Fibroblast of lung (primary cell): ENCODE measurements at places on chromosomes 3 and 15. TPM values are rescaled to one million over a fixed set of nuclear protein-coding genes. Genes with fewer than 3 reads are reported as not detected.

DNA sequence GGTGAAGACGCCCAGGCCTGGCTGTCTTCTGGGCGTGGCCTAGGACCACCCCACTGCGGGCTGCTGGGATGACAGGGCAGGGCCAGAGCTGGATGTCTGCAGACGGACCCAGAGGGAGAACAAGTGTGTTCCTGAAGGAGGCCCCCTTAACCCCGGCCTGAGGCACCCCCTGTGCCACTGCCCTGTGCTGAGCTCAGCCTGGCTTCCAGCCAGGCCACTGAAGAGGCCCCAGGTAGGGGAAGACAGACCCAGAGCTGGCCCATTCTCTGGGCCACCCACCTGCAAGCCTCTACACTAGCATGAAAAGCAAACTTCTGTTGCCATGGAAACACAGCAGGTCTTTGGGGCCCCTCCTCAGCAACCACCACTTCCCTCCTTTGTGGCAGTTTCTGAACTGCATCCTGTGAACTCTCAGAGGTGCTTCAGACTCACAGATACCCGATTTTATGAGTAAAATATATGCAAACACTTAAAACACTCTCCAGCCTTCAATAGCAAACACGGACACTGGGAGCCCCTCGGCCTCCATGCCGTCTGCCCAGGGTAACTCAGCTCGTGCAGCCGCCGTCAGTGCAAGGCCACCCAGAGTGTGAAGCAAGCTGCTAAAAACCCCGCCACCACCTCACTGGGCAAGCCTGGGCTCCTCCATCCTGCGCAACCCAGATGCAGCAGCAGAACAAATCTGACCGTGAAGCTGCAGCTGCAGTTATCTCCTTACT is 42.5 kb downstream of the CMTM6 start:
- no peak for DNase-seq

DNA sequence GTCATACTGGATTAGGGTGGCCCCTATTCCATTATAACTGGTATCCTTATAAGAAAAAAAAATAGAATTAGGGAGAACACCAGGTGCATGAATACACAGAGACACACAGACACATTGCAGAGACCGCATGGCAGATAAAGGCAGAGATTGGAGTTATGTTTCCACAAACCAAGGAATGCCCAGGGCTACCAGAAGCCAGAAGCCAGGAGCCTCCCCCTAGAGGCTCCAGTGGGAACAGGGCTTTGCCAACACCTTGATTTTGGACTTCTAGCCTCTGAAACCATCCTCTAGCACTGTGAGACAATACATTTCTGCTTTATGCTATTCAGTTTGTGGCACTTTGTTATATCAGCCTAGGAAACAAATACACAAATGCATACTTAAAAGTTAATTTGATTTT is 10.4 kb downstream of the GOLM2 start:
- no peak for DNase-seq

DNA sequence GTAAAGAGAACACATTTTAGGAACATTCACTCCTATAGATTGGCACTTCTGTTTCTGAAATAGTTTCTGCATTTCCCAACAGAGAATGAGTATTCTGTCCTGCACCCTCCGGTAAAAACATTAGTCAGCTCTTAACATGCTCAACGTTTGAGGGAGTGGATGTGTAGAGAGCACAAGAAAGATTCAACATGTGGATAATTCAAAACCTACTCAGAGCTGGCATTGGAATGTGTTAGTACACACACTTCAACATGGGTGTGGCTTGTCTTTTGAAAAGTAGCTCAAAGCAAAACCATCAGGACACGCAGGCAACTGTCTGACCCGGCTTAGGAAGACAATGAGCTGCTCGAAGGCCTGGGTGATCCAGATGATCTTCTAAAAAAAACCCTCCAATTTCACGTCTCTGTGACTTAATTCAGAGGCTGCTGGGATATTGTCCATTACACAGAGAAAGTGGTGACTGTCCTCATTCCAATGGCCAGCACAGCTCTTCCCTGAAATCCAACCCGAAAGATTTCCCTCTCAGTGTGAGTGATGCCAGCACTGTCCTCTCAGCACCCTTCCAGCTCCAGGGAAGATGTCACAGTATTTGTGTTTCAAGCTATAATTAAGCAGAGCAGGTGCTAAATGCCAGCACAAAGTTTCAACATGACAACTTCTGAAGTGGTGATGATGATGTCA is 18.1 kb downstream of the FBN1 start:
- peak; percentile 59 for DNase-seq

DNA sequence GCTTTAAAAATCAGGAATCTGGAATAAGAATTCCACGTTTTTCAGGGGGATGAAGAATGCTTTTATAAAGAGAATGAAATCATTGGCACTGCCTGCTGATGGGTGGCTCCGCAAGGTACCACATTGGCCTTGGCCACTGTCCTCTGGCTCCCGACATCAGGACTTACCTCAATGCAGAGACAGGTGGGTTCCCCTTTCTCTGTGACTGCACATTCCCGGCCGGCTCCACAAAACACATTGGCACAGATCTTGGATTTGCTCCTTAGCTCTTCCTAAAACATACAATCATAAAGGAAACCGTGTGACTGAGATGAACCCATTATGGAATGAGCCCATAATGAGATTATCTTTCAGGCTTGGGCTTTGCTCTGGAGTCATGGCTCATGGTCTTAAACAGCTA is 35.0 kb downstream of the FSTL1 start:
- DNase-seq = no peak

GRCh38 chr3:184379358-184380184 is at the start of gene CHRD:
Gene CHRD (plus strand): TSS chr3:184380054. CDS start chr3:184380319, 265 bp downstream.
- no peak for DNase-seq

DNA sequence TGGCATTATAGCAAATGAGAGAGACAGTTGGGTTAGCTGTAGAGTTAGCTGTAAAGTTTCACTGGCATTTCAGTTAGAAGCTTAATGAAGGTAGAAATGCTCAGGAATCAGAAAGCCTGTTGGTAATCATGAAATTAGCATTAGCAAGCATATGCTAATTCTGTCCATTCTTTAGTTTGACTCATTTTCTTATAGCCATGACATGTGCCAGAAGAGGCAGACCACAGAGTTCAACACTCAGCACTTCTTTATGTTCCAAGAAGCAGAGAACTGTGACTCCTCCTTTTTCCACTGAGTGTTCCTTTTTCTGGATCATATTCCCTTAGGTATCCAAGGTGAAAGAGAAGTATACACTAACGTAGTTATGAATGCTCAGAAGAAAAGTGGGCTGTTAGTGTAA is 276.2 kb upstream of the SGO1 start:
- no peak for DNase-seq

DNA sequence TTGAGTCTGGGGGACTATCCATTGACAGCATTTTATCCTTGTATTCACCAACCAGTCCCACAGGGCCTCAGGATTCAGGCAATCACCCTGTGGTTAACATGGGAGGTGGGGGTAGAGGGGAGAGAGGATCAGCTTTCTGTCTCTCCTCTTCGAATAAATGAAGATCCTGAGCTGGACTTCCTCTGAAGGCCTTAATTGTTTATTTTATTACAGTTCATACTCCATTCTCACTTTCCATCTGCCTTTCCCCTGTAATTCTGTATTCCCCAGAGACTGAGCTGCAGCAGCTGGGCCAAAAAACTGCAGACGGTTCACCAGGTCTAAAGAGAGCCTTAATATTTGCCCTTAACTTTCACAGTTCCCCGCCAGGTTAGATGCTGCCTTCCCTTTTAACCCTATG is 11.9 kb downstream of the TAGLN3 start:
- no peak for DNase-seq

DNA sequence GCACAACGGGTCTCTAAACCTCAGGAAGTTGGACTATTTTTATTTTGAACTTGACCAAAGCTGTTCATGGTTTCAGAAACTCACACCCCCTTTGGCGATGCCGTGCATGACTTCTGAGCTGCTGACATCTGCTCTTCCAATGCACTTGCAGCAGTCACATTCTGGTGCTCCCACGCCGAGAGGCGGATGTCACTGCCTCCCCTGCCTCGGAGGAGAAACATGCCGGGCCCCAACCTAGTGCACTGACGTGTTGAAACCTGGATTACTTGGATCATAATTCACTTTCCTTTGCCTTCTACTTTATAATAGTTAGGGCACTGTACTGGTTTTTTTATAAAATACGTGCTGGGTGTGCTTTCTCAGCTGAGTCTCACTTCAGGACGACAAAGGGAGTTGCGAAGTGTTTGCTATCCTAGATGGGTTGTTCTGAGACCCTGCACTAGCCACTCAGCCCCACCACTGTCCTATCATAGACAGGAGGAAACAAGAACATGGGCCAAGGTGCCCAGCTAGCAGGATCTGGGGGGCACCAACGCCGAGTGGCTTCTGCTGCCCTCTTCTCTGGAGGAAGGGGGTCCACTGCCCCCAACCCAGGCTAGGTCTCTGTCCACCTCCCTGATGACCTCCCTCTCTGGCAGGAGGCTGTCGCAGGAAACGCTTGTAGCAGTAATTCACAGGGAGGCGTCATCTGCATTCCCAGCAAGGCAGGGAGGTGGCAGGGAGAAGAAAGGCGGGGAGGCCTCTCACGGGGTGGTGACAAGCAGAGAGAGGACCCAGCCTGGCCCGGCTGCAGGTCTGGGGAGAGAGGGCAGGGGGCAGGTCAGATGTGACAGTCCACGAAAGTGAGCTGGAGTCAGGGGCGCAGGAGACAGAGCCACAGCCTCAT is 158.8 kb upstream of the IQSEC1 start:
- DNase-seq = no peak

DNA sequence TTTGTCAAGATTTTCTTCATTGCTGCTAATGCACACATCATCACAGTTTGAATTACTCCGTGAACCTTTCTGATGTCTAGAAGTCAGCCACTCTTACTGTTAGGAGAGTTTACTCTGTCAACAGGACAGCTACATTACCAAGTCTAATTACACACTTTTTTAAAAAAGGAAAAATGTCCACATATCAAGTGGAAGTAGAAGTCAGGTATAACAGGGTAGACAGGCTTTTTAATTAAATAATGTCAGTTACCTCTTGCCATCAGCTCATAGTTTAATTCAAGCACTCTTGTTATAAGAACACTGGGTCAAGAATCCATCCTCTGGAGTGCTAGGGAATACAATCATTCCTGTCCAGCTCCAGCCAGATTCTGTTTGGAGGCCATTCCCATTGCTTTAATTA is 232.8 kb downstream of the TAFA4 start:
- no peak for DNase-seq

DNA sequence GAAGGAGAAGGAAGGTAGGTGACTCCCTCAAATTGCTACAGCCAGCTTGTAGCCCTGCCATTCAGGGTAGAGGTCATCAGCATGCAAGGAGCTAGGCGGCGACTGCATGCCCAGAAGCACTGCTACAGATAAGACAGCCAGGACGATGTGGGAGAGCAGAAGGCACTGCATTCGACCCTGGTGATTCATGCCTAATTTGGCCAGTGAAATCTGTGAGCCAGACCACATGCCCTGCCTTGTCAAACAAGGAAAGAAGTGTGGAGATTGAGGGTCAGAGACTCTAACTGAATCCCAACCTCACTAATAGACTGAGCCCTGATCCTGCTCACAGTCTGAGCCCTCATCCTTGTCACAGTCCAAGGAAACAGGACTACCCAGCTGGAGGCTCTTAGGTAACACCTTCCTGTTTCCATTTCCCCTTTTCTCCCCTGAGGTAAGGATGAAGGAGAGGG is 86.6 kb downstream of the LINGO1 start:
- peak; percentile 85 for DNase-seq

GRCh38 chr3:46845397-46845859 is 17.8 kb downstream of the MYL3 start:
- peak; percentile 72 for DNase-seq

GRCh38 chr3:117630469-117630868 is 920.9 kb downstream of the TUSC7 start:
- DNase-seq = no peak

IL5RA gene
- polyA plus RNA-seq = not detected in 2 replicates

CPA3 gene
- 0.05 and 0.17 TPM in 2 replicates for polyA plus RNA-seq

EXOSC7 gene
- polyA plus RNA-seq = 72.1 and 72.5 TPM in 2 replicates

NDUFB4 gene
- polyA plus RNA-seq = 178 and 185 TPM in 2 replicates
